ENCODE measurements at places on chromosomes 2 and 18.

- no peak for DNase-seq
Measured at GRCh38 chr18:79211844-79212243, 142.7 kb downstream of the ATP9B start.

DNA sequence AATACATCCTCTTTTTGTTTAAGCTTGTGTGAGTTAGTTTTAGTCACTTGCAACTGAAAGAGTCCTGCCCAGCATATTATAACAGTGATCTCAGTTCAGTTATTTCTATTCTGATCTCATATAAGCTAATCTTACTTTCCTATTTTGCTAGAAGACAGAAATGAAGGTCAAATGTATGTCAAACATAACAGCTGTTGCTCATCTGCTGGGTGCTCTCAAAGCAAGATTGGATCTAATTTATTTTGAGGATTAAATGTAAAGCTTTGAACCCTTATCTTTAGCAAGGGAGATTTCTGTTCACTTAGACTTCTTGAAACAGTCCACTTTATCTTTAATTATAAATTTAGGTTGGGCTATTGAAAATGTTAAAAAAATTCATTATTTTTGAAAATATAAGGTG, 31.2 kb downstream of the CRYGD start:
- no peak for DNase-seq

DNA sequence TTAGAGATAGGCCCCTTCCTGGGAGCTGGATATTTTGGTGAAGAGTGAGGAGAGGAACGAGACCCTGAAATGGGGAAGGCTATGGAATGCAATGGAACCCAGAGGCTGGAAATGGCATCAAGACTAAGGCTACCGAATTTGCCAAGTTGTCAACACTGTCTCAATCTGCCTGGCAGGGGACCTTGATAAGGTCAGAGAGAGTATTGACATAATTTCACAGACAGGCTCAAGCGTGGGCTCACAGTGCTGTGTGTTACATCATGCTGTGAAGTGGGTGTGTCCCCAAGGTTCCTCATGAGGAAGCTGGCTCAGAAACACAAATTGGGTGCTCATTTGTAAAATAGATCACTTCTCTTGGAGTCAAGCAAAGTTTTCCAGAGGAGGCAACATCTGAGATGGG, 51.8 kb upstream of the CYRIA start:
- DNase-seq, result no peak

GRCh38 chr18:56067214-56067894, 479.4 kb upstream of the TCF4 start:
- DNase-seq, result no peak

- DNase-seq, result no peak
Measured at GRCh38 chr2:46887028-46887885, 28.3 kb downstream of the MCFD2 start.

- DNase-seq, result no peak
Measured at GRCh38 chr18:26565514-26565913, 17.2 kb upstream of the KCTD1 start.

DNA sequence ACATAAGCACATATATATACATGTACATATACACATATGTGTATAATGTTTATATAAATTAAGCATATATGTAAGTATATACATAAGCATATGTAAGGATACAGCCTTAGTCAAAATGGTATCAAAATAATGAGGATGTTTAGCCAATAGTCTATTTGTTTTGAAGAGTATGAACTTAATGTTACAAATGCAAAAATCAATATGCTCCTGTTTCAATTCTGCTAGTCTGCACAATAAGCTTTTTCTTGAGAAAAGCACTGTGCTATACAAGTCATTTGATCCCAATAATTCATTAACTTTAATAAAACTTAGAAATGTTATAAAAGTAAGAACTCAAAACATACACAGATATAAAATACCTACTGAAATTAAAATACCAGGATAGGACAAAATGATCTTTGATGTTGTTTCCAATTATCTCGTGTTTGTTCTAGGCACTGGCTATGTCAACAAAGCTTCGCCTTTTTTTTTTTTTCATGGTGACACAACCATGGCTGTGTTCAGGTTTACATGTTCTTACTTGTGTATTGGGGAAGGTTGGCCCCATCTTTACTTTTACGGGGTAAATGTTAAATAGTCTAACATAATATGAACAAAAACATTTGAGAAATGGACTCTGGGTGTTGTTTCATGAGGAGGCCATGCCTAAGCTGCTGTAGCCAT, 271.1 kb upstream of the CDH19 start:
- no peak for DNase-seq

GRCh38 chr18:78875016-78875777, 104.4 kb upstream of the SALL3 start:
- DNase-seq, result no peak

DNA sequence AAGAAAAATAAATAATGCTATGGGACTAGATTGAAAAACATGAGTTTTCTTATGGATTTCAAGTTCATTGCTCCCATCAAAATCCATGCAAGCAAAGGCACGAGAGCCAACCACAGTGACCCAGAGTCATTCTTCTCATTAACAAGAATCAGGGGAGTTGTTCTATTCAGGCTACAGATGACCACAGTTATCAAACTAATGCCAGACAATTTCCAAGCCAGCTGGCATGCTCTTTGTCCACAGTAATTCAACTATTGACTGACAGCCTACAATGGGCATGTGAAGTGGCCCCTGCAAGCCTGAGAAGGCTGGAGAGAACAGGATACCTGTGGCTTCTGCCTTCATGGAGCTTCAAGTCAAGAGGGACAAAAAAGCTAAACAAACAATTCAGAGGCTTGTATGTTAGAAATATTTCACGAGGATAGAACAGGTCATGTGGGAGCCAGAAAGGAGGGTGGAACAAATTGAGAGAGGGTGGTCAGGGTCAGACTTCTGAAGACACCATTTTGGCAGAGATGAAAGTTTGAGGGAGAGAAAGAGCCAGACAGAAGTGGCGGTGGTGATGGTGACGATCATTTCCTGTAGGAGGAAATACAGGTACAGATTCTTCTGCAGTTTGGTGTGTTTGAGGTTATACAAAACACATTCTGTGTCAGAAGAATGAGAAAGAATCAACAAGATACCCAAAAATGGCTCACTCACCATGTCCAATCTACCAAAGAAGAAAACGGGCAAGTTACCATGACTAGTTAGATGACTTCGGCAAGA, 732.4 kb downstream of the RNF144A start:
- DNase-seq, result no peak

DNA sequence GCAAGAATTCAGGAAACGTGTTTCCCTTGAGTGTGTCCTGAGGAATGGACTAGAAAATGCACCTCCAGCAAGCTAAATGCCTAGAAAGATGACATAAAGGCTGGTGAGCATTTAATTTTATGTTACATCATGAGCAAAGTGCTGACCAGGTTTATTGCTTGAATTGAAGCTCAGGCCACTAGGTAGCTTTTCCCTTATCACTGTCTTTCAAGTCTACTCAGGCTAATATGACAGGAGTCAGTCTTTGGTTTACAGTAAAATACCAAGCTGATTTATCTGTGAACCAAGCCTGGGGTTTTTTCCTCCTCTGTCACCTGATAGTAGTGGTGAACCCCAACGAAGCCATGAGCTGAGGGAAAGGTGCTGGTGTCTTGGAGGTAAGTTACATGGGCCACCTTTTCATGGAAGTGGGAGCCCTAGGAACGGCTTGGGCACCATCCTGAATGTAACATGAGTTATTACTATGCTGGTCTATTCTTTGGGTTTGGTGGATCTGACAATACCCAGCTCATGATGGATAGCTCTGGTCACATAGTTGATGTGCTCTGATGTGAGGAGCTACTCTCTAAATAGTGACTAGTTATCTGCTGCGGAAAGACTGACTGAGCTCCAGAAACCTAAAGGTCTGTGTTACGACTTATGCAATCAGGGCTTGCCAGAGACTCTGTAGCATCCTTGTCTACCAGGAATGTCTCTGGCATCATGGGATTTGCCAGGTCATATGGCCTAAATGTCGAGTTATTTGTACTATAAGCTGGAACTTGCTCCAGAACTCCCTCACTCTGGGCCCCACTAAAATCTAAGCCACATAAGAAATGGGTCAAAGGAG, 39.8 kb downstream of the NUP35 start:
- DNase-seq, result no peak

DNA sequence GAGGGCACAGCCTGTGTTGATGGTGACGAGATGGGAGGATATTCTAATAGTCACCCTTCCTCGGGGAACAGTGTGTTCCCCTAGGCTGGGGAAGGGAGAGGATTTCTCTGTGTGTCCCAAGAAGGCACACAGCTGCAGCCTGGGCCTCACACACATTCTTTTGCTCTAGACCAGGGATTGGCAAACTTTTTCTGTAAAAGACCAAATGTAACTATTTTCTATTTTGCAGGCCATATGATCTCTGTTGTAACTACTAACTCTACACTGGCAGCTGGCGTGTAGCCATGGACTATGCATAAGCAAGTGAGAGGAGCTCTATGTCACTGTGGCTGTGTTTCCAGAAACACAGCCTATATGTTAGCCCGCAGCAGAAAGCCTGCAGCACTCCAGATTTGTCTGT, 65.8 kb downstream of the ARHGAP28 start:
- no peak for DNase-seq

- DNase-seq, result no peak
Measured at GRCh38 chr2:36463365-36463764, 107.8 kb downstream of the CRIM1 start.

All from NCI-H187 (cell line).